T follicular helper cell (primary cell): ENCODE measurements at places on chromosomes 5 and 9.

- no peak for DNase-seq
Measured at GRCh38 chr9:123365881-123366528, 10.0 kb downstream of the CRB2 start.

DNA sequence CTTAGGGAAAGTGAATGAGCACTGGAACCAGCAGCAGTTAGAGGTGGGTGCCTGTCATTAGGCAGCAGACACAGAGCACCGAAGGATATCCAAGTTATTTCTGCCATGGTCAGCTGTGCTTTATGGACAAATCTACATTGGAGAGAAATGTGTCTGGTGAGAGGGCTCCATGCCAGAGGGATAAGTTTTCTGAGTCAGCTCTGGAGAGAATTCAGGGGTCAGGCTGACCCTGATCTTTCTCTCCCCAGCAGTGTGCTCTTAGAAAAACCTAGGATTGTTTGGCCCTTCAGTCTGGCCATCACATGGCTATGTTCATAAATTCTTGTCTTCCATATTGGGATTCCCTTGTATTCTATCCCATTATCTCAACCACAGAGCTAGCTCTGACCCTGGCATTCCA lies 8.9 kb upstream of the IL17B start:
- DNase-seq = no peak

DNA sequence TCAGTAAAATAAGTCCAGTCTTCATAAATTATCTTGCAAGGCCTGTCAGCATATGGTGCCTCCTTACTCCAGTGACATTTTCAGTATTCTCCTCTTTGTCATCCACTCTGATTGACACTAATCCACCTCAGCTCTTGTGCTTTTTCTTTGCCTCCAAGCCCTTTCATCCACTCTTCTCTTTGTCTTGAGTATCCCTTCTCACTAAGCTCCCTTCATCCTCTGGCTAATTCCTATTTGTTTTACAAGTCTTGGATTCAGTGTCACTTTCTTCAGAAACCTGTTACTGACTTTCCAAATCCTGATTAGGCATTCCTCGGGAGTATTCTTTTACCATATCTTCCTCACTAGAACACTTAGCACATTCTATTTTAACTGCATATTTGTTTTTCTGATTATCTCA lies 100.6 kb upstream of the VCAN start:
- no peak for DNase-seq

- no peak for DNase-seq
Measured at GRCh38 chr5:96690861-96691260, 28.7 kb downstream of the CAST start.

DNA sequence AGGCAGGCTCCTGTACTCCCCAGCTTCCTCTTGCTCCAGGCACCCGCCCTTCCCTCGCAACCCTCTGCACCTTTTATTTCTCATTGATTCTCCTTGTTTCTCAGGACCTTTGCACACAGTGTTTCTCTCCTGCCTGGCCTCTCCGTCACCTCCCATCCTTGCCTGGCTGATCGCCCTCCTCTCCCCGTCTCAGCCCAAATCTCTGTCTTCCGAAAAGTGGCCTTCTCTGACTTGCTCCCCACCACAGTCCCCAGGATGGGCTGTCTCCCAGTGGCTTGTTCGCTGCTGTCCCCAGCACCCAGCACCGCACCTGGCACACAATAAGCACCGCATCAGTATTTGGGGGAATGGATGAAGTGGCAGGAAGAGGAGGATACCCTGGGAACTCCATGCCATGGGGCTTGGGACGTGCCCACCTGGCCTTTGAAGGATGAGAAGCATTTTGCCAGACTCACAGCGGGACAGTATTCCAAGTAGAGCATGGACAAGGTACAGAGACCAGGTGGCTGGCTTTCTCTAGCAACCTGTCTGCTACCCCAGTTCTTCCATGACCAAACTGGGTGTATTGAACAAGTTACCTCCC lies 62.5 kb downstream of the LMX1B start:
- no peak for DNase-seq

- DNase-seq = no peak
Measured at GRCh38 chr5:68544091-68544647, 328.6 kb downstream of the PIK3R1 start.

- no peak for DNase-seq
Measured at GRCh38 chr5:89064054-89064453, 181.1 kb upstream of the MEF2C start.

DNA sequence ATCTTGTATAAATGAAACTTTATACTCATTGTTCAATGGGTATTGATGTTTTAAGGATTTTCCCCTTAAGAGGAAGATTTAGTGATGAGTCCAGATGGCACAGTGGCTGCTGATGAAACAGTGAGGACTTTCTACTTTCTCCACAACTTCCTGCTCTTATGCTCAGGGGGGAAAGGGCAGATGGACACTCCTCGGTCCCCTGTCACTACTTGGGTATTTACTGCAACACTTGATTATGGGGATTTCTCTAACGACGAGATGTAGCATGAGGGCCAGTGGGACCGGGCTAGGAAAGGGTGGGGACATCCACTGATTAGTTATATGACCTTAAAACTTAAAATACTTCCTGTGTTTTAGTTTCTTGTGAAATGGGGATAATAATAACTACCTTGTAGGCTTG lies 146.1 kb upstream of the HMHB1 start:
- DNase-seq = no peak

DNA sequence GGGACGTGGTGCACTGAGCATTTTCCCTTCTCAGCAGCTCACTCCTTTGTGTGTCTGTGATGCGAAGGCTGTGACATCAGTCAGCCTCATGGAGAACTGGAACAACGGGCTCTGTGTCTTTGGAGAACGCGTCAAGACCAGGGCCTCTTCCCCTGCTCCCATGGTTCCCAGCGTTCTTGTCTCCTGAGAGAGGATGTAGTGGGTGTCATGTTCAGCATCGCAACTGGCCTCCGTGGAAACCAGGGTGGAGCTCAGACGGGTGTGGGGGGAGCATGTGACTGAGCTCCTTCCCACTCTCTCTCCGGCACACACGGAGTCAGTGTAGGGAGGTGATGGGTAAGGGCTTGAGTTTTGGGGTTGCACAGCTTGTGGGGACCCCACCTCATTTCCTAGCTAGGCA lies 59.7 kb downstream of the TENT4A start:
- no peak for DNase-seq

DNA sequence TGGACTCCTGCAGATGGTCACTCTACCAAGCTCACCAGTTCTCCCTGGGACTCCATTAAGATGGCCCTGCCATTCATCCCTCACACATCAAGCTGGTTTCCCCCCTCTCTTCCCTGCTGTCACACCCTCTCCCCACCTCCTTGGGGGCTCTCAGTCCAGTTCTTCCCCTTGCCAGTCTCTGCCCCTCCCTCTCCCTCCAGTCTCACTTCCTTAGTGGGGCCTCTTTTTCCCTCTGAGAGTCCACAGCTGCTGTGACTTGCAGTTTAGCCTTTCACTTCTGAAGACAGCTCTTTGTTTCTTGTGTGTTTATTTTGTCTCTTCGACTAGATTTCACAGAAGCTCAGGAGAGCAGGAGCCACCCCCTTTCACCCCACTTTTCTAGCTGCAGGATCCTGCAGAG lies 10.5 kb downstream of the DOCK2 start:
- DNase-seq = no peak

DNA sequence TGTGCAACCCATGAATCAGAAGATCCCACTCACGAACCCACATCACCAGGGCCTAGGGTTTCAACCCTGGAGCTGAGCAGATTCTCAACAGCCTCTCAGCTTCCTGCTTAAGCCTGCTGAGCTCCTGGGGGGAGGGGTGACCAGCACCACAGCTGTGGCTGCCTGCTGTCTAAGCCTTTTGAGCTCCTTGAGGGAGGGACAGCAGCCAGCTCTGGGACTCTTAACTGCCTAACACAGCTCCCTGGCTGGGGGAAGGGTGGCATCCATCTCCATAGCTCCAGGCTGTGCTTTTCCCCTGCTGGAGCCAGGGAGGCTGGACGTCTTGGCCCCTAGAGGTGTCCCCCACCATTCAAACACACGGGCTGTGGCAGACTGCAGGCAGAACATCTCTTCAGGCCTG lies 250.3 kb downstream of the DMAC1 start:
- DNase-seq = no peak

- DNase-seq = no peak
Measured at GRCh38 chr5:150112201-150113046, 26.1 kb upstream of the CSF1R start.
